ENCODE measurements at places on chromosomes 3 and 15.

- no peaks in the 10 kb centered on the region for H3K36me3 ChIP-seq
- no peak for DNase-seq
- H3K4me1 ChIP-seq, result no peaks in the 10 kb centered on the region
- H3K4me3 ChIP-seq, result no peak overlapping the region
These were observed 101.7 kb downstream of the ETFA start for GRCh38 chr15:76209523-76209922.

GRCh38 chr3:195384952-195385351 lies 57.9 kb downstream of the ACAP2 start:
- H3K4me3 ChIP-seq, result no peak overlapping the region
- no peaks in the 10 kb centered on the region for H3K36me3 ChIP-seq
- no peak for DNase-seq
- peaks cover 3% of the 10 kb centered on the region for H3K4me1 ChIP-seq
- no peak overlapping the region for H3K27ac ChIP-seq
- H3K27me3 ChIP-seq, result no peaks in the 10 kb centered on the region

DNA sequence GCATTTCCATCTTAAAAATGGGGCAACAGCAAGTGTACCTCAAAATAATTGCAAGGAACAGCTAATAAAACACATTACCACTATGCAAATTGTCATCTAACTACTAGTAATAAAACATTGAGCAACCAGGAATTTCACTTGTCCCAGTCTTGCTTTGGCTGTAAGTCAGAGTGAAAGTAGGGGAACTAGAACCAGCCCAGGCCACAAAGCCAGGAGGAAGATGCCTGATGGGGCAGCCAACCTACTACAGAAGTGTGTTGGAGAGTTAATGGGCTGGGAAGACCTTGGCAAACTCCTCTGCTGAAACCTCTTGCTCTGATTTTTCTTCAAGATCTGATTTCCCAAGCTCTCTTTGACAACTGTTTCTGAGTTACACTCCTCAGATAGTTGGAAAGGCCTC lies 40.2 kb upstream of the LPP start:
- H3K36me3 ChIP-seq, result no peaks in the 10 kb centered on the region
- no peak overlapping the region for H3K27ac ChIP-seq
- H3K4me3 ChIP-seq, result no peak overlapping the region
- no peak for DNase-seq

DNA sequence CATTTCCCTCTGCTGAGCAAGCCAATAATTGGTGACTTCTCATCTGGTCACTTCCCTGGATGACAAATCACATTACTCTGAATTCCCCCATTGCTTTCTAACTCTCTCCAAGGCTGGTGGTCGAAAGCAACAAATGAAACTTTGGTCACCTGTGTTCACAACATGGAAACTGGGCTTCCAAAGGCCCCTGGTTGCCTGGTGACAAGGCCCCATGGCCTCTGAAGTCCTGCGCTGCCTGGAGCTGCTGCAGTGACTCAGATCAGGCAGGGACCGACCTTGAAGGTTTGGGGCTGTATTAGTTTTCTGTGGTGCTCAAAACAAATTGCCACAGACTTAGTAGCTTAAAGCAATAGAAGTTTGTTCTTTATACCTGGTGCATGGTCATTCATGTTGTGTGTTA lies 345.3 kb downstream of the WDR72 start:
- no peaks in the 10 kb centered on the region for H3K4me1 ChIP-seq
- no peak overlapping the region for H3K4me3 ChIP-seq
- no peaks in the 10 kb centered on the region for H3K27me3 ChIP-seq
- no peak for DNase-seq
- no peaks in the 10 kb centered on the region for H3K36me3 ChIP-seq

GRCh38 chr3:197432384-197433127 lies 123.2 kb downstream of the BDH1 start:
- no peaks in the 10 kb centered on the region for H3K36me3 ChIP-seq
- no peak overlapping the region for H3K4me3 ChIP-seq
- DNase-seq, result no peak
- no peaks in the 10 kb centered on the region for H3K27me3 ChIP-seq
- H3K27ac ChIP-seq, result no peak overlapping the region

DNA sequence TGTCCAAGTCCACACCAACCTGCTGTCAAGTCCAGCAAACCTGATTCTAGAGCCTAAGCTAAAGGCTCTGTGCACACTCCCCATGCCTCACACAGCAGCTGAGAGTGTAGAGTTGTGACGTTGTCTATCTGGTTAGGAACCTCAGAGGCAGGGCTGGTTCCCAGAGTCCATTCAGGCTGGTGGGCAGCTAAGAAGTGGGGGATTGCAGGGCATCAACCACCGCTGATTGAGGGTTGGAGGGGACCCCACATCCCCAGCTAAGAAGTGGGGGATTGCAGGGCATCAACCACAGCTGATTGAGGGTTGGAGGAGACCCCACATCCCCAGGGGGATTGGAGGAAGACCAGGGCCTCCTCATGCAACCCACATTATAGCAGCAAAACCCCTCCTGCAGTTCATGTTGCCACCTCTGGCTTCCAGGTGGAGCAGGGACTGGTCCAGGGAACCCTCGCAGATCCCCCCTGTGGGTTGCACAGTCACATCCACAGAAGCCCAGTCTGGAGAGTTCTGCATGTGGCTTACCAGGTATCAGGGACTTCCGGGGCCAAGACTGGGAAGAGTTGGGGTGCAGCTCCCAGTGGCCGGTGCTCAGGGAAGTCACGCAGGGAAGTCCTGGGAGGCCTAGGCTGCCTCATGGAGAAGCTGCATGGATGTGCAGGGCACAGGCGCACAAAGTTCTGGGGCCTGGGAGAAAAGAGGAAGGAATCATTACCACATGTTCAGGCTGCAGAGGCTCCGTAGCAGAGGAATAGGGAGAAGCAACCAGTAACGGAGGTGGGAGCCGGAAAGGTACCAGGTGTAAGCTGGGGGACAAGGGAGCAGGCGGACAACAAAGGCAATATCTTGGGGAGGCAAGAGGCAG lies 71.4 kb upstream of the PCSK6 start:
- H3K27me3 ChIP-seq, result no peaks in the 10 kb centered on the region
- H3K4me3 ChIP-seq, result no peak overlapping the region
- DNase-seq, result no peak
- H3K4me1 ChIP-seq, result no peaks in the 10 kb centered on the region

DNA sequence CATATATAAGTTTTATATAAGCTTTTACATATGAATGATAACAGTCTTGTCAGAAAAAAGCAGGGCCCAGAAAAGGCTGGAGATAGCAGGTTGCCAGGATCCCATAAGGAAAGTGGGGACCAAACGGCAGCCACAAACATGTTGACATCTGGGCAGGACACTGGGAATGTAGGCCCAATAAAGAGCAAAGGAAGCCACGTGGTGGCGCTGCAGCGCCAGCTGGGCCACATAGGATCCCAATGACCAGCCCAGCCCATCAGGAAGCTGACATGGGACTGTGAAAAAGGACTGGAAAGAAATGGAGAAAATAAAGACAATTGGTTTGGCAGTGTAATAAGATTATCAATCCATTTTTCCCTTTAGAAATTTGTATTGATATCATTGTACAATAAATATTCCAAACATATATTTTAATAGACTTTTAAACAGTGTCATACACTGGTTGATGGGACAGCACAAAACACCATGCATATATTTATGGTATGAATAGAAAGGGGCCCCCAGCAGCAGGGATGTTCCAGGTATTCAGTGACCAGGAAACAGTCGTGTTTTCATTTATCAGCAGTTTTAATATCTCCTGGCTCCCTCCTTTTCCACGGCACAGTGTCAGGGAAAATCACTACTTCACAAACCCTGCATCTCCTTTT lies 89.0 kb upstream of the STRIT1 start:
- H3K27me3 ChIP-seq, result no peaks in the 10 kb centered on the region
- no peak overlapping the region for H3K4me3 ChIP-seq
- 0 out of 2 replicates have a peak, but pooled peaks cover under 1% of the 10 kb centered on the region for H3K4me1 ChIP-seq

GRCh38 chr3:69126216-69126615 lies 3.8 kb upstream of the LMOD3 start:
- no peaks in the 10 kb centered on the region for H3K36me3 ChIP-seq
- no peaks in the 10 kb centered on the region for H3K27me3 ChIP-seq
- H3K4me3 ChIP-seq, result no peak overlapping the region
- H3K27ac ChIP-seq, result no peak overlapping the region

DNA sequence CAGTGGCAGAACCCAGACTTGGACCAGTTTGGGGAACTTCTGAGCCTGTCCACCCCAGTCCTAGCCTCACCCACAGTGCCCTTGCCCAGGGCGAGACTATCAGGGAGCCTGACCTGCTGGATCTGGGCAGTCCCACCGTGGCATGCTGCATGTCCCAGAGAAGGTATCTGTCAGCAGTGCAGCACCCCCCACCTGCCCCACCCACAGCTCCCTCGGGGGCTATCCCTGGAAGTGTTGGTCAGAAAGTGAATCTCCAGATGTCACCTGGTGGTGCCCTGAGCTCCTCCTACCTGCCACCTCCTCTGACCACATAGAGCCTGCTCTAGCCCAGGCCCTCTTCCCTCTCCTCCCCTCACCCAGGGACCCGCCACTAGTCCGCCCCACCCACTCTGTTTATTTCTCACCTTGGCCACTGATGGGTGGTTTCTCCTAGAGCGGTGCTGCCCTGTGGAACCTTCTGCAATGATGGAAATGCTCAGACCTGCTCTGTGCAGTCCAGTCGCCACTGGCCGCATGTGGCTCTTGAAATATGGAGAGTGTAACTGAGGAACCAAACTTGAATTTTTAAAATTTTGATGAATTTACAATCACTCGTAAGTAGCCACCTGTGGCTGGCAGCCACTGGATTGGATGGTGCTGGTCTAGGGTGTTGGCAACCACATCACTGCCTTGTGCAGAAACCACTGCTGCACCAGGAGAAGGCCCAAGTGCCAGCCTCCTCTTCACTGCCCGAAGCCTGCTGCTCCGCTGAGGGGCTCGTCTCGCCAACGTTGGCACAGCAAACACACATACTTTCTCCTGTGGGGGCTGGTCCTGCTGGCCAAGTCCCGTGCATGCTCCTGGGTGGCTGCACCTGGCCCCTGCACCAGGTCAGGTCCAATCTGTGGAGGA lies 13.1 kb downstream of the HDAC11 start:
- no peak overlapping the region for H3K27ac ChIP-seq
- no peaks in the 10 kb centered on the region for H3K27me3 ChIP-seq
- 0 out of 2 replicates have a peak, but pooled peaks cover 2% of the 10 kb centered on the region for H3K4me1 ChIP-seq
- H3K4me3 ChIP-seq, result no peak overlapping the region

DNA sequence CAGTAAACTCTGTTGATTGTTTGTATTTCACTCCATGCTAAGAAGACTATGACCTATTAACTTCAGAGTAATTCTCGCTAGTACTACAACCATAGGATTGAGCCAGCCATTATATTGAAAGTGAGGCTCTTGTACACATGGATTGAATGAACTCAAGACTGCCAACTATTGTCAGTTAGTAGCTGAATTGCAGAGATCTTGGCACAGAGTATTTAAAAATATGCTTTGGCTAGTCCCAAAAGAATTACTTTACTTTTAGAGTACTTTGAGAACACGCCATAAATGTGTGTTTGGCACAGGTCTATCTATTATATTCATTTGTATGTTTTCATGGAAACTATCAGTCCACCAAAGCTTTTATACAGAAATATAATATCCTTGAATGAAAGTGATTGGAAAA lies 226.7 kb upstream of the DCBLD2 start:
- no peak overlapping the region for H3K4me3 ChIP-seq
- H3K27ac ChIP-seq, result no peak overlapping the region
- H3K4me1 ChIP-seq, result no peaks in the 10 kb centered on the region
- H3K36me3 ChIP-seq, result no peaks in the 10 kb centered on the region

DNA sequence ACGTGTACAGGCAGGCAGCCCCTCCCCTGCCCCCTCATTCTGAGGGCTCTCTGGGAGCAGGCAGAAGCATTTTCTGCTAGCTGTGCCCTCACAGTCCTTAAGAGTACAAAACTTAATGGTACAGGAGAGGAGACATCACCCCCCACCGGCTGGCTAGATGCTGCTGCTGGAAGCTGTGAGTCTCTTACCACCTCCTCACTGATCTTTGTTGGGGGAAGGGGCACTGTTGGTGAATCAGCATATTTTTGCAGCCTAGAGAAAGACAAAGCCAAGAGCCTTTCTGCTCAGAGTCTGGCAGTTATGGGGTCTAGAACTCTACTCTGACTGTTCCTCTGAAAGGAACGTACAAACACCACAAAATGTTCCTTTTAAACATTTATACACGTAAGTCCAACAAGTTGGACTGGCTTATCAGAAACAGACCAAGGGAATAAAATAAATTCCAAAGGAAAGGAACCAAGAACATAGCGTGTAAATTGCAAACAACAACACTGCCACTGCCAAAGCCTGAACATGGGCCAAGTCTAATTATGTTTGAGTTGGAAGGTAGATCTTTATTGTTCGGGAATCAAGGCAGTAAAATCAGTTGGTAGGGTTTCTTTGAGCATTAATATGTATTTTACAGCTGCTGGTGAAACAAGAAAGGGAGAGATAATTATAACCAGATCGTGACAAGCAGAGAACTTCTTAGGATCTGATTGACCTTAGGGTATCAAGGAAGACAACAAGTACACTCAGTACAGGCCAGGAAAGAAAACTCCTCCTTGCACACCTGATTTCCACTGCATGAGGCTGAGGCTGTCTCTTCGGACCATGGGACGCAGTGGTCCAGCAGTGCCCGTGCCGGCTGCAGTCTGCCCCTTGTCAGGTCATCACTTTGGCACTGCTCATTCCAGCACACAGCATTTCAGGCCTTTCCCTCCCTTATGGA lies 27.4 kb downstream of the CLK3 start:
- no peak overlapping the region for H3K4me3 ChIP-seq
- no peak overlapping the region for H3K27ac ChIP-seq
- no peaks in the 10 kb centered on the region for H3K27me3 ChIP-seq
- no peak for DNase-seq
- no peaks in the 10 kb centered on the region for H3K36me3 ChIP-seq
- no peaks in the 10 kb centered on the region for H3K4me1 ChIP-seq

DNA sequence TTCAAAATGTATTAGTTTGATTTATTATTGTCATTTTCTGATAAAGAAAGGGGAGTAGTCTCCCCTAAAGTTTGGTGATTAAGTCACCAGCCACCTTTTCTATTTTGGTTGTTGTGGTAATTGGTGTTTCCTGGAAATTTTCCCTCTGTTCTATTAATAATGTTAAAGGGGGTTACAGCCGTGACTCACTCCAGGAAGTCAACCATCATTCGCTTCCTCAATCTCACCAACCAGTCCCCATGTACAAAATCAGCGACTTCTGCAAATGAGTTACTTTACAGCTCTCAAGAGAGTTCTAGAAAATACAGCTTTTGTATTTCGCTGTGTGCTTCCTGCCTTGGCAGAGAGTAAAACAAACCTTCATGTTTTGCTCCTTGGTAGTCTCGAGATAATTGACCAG lies 285.1 kb downstream of the LPP start:
- no peaks in the 10 kb centered on the region for H3K36me3 ChIP-seq
- no peaks in the 10 kb centered on the region for H3K27me3 ChIP-seq
- DNase-seq, result no peak
- no peak overlapping the region for H3K27ac ChIP-seq
- H3K4me1 ChIP-seq, result no peaks in the 10 kb centered on the region

DNA sequence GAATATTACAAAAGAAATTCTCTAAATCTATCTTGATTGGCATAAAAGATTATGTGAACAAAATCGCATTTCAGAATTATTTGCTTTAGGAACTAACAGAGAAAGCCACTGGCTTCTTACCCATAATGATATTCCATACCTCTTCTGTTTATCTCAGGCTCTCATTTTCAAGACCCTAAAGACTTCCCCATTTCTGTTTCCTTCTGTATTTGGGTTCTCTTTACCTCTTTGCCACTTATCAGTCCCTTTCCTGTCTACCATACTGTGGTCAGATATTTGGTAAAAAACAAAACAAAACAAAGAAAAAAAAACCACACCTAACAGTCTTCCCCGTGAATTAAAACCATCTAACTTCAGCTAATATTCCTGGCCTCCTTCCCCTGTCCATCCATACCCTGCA lies 108.5 kb downstream of the LRRC28 start:
- no peaks in the 10 kb centered on the region for H3K36me3 ChIP-seq

Data from iPS DF 6.9 (cell line).